DMS 273 treated with DMSO at 0.1 percent for 48 hours (cell line): ENCODE measurements at places on chromosomes 4 and X.

GRCh38 chr4:77817304-77818072 is 1.7 kb downstream of the CNOT6L start:
- no peak for DNase-seq

GRCh38 chr4:2295900-2296442 is 34.1 kb upstream of the MXD4 start:
- no peak for DNase-seq

- no peak for DNase-seq
Measured at GRCh38 chrX:111394569-111394968, 17.4 kb downstream of the DCX start.

DNA sequence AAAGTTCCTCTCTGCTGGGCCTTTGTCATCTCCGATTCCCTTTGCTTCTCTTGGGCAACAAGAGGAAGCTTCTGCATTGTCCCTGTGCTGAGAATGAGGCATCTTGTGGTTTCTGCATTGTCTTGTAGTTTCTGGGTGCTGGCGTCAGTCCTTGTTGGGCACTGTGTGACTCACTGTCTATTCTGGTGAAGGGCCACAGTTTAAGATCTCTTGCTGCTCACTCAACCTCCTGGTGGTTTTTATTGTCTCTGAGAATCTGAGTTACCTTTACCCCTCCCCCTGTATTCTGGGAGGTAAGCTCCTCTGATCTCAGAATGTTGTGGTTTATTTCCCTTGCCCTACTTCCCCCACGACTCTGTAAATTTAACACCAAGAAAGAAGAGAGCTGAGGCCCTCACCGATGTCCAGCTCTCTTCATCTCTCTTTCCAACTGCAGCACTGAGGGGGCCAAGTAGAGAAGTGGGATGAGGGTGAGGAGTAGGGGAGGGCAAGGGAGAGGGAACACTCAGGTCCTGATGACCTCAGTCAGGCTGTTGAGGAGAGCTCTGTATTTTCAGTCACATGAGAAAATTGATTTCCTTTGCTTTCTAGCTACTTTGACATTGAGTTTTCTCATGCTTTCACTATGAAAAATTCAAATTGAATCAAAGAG is 441.6 kb upstream of the PITX2 start:
- DNase-seq, result no peak

DNA sequence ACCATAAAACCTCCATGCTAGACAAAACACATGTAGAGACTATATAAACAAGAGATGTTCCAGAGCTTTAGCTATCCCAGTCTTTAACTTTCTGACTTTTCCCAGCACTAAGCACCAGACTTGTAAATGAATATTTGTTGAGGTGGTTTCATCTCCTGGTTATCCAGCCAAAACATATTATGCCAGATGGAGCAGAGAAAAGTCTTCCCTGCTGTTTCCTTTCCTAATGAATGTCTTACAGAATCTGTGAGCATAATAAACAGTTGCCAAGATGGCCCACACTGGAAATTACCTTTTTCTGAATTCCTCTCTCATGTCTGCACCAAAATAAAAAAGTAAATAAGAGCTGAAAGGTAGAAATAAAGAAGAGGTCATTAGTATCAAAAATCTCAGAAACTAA is 159.2 kb downstream of the TECRL start:
- DNase-seq, result peak; percentile 2

DNA sequence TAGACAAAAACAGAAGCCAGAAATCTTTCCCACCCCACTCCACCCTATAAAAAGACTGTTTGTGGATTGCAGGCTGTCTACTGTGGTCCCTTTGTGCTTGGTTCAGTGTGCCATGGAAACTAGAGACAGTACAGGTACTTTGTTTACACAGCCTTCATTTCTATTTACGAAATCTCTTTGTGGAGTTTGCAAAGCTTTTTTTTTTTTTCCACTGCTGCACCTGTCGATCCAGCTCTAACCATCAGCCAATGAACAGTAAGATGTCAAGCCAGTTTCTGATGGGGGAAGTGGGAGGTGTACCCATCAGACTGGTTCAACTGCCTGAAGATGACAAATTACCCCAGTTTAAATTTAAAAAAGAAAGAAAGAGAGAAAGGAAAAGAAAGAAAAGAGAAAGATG is 20.2 kb upstream of the LRBA start:
- DNase-seq, result no peak

DNA sequence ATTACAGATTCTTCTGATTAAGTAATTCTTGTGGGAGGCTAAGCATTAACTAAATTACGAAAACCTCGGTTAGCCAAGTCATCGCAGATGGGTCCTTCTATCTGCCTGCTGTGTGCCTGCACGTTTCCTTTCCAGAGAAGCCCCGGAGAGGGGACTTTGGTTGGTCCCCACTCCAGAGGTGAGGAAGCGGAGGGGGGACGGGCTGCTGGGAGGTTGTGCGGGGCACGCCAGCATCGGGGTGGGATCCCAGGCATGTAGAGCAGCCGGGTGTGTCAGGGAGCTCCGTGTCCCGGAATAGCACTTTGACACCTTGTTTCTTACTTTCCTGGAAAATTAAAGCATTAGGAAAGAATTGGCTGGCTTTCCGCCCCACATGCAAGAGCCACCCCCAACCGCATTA is 26.6 kb downstream of the PIGG start:
- DNase-seq, result no peak

GRCh38 chr4:162347156-162347841 is 183.5 kb upstream of the FSTL5 start:
- DNase-seq, result no peak

- DNase-seq, result no peak
Measured at GRCh38 chr4:172691552-172691951, 477.1 kb upstream of the GALNT7 start.

DNA sequence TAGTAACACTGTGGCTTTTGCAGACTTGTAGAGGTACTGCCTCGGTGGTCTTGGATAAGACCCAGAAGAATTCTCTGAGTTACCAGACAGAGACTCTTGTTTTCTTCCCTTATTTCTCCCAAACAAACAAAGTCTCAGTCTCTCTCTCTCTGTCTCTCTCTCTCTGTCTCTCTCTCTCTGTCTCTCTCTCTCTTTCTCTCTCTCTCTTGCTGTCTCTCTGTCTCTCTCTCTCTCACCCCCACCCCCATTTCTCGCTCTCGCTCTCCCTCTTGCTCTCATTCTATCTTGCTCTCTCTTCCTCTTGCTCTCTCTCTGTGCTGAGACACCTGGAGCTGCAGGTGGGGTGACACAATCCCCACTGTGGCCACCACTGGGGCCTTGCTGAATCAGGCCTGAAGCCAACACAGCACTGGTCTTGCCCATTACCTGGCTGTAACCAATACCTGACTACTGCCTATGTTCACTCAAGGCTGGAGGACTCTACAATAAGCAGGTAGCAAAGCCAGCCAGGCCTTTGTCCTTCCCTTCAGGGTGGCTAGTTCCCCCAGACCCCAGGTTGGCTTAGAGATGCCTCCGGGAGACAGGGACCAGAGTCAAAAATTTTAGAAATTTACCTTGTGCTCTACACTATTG is 12.3 kb downstream of the LOC101059915 start:
- DNase-seq, result no peak

DNA sequence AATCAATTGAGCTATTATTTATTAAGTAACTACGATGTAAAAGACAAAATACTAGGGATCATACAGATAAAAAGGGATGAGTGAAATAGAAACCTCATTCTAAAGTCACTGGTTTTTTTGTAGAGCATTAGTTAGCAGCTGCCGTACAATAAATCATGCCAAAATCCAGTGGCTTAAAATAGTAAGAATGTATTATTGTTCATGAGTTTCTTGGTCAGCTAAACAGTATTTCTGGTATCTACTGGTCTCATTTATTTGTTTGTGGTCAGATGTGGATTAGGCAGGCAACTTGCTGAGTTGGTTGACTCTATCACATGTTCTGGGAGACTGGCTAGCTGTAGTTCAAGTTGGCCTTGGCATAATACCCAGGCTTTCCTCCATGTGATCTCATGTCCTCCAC is 667.3 kb downstream of the GALNTL6 start:
- no peak for DNase-seq

- DNase-seq, result no peak
Measured at GRCh38 chrX:68429216-68429615, 4.1 kb downstream of the OPHN1 start.

DNA sequence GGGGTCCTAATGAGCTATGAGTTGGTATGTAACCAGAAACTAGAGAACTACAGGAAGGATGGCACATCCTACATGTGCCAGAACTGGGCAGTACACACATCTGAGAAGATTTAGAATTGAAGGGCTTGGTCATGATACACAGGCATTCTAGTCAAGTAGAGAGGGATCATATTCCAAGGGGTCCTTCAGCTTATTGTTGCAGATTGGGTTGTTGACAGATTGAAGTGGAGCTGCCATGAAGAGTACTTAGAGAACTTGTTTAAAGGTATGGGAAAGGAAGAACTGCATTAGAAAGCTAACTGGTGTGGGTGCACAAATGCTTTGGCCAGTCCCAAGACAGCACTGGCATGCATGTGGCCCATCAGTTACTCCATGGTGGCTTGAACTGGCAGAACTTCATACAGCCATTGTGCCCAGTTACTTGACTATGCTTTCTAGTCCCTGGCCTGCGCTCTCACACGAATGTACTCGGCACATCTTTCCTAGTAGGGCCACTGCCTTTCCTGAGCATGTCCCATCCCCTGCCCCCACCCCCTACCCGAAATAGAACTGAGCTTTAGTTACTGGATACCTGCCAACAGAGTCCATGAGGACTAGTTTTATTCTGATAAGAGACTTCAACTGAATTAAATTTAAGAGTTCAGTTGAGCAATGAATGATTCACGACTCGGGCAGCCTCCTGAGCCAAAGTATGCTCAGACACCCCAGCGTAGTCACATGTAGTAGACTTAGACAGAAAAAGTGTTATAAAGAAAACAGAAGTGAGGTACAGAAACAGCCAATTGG is 64.0 kb downstream of the CCNG2 start:
- no peak for DNase-seq

DNA sequence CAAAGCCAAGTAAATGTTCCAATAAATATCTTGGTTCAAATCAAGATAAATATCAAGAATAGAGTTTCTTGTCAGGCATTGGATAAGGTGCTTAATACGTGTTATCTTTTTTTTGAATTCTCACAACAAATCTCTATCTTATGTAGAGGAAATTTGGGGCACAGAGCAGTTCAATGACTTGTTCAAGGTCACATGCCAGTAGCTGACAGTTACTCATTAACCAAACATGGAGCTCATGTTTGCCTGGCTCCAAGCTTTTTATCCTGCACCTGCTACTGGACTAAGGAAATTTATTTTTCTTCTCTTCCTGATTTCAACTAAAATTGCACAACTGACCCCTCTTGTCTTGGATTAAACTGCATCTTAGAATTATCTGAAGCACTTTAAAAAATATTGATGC is 76.3 kb downstream of the ATP10D start:
- DNase-seq, result no peak

DNA sequence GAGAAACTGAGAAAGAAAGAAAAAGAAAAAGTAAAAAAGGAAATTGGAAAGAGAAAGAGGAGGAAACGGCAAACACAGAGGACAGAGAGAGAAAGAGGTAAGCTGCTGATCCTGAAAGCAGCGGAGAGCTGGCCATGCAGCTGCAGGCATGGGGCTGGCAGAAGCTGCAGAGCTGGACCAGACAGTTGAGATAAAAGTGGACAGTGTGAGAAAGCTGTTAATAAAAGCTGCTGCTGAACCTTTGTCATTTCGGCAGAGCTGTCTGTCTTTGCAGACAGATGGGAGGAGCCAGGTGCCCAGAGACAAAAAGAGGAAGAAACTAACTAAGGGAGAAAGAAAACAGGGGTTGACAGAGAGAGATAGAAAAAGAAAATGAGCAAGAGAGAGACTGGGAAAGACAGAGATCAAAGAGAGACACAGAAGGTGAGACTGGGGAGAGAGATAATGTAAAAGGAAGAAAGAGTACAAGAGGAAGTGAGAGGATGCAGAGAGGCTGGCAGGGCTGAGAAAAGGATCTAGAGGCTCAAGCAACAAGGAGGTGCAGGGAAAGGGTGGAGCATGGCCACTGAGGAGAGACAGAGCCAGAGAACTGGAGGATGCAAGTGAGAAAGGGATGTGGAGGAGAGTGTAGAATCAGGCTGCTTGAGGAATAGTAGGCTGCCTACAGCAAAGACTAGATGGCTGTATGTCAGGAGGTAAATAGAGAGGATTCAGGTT is 376.8 kb upstream of the FGF16 start:
- no peak for DNase-seq

GRCh38 chr4:8159537-8160232 is 1.1 kb upstream of the ABLIM2 start:
- DNase-seq, result no peak

- DNase-seq, result no peak
Measured at GRCh38 chrX:137852502-137852901, 286.6 kb downstream of the ZIC3 start.

GRCh38 chr4:185849664-185850550 is 37.9 kb upstream of the SORBS2 start:
- DNase-seq, result peak; percentile 66

- DNase-seq, result no peak
Measured at GRCh38 chr4:43238008-43238407, 345.5 kb downstream of the GRXCR1 start.

DNA sequence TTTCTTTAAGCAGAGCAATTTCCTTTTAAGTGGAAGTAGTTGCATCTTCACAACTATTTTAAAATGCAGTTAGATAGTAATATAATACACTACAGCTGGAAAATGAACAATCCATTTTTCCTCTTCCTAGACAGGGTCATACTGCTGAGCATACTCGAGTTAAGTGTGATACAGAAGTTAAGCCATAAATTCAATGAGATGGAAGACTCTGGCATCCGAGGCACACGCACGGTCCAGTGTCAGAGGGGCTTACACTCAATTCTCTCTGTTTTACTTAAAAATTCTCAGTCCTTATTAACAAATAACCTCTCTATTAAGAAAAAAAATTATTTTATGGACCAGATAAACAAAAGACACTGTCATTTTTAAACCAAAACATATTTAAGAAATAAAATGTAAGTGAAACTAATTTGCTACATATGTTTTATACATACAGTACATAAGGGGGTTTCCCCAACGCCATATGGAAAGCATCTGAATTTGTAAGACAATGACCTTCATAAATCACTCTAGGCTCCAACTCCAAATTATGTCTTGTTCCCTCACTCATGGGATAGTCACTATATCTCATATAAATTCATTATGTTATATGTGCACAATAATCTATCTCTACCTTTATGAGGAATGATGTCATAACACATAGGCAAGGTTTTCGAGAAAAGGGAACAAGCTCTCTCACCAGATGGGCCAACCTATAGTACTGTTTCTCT is 315.3 kb downstream of the PAPSS1 start:
- DNase-seq, result no peak

GRCh38 chr4:46390355-46391058 is 579 bp upstream of the GABRA2 start:
- DNase-seq, result no peak

- DNase-seq, result no peak
Measured at GRCh38 chr4:3077796-3078195, 3.3 kb downstream of the HTT start.
